D721Med (cell line): ENCODE measurements at places on chromosomes 2 and 18.

GRCh38 chr2:161417438-161418274 lies 1.6 kb downstream of the TBR1 start:
- no peak for DNase-seq

DNA sequence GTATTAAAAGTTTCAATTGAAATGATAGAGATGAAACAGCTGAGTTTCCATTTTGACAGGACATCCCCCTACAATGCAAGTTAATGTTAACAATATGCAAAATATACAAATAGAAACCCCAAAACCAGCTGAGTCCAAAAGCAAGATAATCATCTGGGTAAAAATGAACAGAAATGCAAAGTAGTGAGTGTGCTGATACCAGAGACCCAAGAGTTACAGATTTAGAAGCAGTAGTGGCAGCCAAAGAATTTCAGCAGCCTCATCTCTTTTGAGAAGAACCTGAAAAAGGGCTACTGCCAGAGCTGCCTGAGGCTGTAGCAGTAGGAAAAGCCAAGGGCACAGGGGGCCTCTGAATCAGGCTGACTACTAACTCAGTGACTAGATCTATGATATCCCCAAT lies 82.6 kb downstream of the THADA start:
- DNase-seq = no peak

GRCh38 chr2:20617892-20618467 lies 32.9 kb downstream of the HS1BP3 start:
- no peak for DNase-seq

GRCh38 chr2:236169741-236170589 lies 1.8 kb upstream of the GBX2 start:
- no peak for DNase-seq

DNA sequence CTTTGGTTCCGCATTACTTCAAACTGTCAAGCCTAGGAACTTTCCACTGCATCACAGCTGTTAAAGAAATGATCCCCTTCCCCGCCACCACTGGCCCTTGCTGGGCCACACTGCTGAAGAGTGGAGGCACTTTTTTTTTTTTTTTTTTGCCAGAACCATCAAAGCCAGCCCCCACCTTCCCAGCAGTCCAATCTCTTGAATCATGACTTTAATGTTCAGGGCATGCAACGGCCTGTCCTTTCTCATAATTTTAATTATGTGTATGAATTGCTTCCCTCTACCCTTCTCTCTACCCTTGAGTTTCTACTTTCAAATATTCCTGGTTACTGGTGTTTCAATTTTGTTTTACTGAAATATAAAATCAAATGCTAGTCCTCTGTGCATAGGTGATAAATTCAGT lies 102.1 kb upstream of the LMAN1 start:
- DNase-seq = no peak

GRCh38 chr18:48719974-48720654 lies 181.3 kb downstream of the CTIF start:
- no peak for DNase-seq

GRCh38 chr2:159091976-159092375 lies 123.5 kb downstream of the TANC1 start:
- no peak for DNase-seq

DNA sequence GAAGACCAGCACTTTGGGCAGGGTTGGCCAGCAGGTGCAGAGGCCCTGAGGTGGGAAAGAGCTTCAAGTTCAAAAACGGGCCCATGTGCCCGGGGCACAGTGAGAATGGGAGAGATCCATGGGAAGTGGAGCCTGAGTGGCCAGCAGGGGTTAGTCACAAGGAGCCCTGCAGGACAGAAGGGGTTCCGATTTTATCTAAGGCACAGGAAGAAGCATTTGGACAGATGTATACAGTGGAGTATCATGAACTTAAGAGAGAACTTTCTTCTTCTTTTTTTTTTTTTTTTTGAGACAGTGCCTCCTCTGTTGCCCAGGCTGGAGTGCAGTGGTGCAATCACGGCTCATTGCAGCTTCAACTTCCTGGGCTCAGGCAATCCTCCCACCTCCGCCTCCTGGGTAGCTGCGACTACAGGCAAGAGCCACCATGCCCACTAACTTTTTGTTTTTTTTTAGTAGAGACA lies 24.0 kb downstream of the WIPF1 start:
- DNase-seq = no peak

DNA sequence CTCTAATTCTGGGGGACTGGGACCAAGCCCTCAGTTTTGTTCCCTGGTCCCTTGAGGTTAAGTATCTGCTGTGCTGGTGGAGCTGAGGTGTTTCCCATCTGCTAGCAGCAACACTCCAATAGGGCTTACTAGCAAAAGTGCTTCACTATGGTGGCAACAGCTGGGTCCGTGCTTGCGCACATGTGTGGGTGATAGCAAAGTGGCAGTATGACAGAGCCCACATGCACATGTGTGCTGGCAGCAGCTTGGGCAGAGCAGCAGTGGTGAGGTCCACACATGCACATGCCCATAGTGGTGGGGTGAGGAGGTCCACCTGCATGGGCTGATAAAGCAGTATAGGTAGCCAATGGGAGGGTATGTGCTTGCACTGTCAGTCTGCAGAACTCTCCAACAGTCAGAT lies 1723.7 kb downstream of the SUCLG1 start:
- no peak for DNase-seq

- DNase-seq = no peak
Measured at GRCh38 chr2:224286923-224287322, 115.0 kb downstream of the FAM124B start.

GRCh38 chr2:235146871-235147565 lies 195.2 kb downstream of the SH3BP4 start:
- DNase-seq = no peak

GRCh38 chr2:131542438-131543384 lies 15.0 kb downstream of the CCDC74A start:
- no peak for DNase-seq

GRCh38 chr2:217521820-217522219 lies 481.0 kb downstream of the TNS1 start:
- DNase-seq = no peak

GRCh38 chr2:25492726-25493125 lies 151.0 kb upstream of the DNMT3A start:
- DNase-seq = no peak

DNA sequence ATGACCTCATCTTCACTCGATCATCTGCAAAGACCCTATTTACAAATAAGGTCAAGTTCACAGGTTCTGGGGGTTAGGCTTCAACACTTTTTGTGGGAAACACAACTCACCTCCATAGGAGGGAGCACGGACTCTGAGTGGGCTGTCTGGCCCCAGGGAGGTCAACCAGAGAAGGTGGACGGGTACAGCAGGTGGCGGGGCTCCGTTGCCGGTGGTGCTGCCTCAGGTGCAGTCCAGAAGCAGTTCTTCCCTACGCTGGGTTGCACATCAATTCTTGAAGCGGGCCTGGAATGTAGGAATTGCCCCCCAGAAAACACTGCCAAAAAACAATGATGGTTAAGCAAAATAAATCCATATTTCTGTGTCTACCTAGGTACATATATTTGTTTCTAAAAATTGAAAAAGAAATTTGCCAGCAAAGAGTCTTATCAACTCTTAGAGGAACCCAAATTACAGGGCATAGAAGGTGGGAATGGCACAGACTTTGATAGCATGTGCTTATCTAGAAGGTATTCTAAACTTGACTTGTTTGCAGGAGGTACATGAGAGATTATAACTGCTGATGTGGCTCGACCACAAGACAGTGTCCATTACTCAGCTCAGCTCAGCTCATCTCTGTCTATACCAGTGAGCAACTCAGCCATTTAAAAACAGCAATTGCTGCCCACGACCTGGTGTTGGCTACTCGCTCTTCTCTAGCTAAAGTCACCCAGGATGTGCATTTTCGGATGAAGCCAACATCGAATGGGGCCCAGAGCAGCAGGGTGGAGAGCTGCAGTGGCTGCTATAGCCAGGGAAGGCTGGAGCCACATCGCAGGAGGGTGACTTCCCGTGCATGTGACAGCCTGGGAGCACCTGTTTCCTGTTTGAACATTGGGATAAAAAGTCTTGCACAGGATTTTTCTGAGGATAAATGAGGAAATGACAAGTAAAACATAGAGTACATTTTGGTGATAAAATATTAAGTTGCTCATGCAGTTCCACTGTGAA lies 128.7 kb downstream of the RNF144A start:
- no peak for DNase-seq

DNA sequence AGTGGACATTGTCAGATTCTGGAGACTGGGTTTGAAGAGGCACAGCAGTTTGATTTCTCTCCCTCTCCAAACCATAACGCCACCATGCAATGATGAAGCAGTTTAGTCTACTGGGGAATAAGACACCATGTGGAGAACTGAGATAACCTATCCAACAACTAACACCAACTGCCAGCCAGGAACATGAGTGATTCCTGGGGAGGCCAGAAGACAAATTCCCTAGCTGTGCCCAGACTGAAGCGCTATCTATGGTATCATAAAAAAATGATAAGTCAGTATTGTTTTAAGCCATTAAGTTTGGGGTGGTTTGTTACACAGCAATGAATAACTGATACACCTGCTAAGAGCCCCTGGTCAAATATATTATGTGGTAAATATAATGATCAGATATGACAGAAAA lies 129.3 kb downstream of the EXOC6B start:
- DNase-seq = no peak

DNA sequence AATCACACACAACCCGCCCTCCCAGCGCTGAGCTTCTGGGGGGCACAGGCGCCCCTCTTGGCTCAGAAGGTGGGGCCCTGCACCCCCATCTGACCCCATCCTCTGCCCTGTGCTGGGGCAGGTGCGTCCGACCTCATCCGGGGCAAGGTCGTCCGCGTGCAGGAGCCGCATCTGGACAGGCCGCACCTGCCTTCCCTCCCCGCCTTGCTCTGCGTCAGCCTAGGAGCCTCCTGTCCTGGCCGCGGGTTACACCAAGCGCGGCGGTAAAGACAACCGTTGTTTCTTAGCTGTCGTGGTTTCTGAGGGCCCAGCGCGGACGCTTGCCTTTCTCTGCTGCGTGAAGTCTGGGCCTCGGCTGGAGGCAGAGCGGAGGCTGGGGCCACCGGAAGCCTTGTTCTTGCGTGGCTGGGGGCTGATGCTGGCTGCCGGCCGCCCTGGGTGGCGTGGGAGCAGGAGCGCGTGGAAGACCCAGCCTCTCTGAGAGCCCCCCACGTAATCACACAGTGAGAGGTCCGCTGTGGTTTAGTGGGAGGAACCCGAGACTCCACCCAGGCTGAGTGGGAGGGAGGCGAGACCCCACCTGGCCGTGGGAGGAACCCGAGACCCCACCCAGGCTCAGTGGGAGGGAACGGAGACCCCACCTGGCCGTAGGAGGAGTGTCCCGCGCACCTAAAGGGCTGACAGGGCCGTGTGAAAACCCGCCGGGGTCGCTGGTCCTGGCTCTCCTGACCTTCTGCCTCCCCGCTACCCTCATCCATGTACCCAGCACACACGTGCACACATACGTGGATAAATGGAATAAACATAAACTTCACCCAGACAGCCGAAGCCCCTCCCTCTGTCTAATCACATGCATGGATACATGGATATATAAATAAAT lies 51.8 kb downstream of the KCNG2 start:
- no peak for DNase-seq
